Amniotic stem cell (primary cell): ENCODE measurements at places on chromosomes 4 and X.

GRCh38 chr4:168942985-168943384 lies 67.1 kb downstream of the CBR4 start:
- no peak for DNase-seq

- no peak for DNase-seq
Measured at GRCh38 chr4:71526637-71527406, 188.0 kb downstream of the SLC4A4 start.

- no peak for DNase-seq
Measured at GRCh38 chr4:33975995-33976394, 2268.3 kb downstream of the ARAP2 start.

- DNase-seq, result no peak
Measured at GRCh38 chr4:149794352-149794751, 21.3 kb downstream of the IQCM start.

GRCh38 chrX:56068274-56068758 lies 163.8 kb upstream of the KLF8 start:
- DNase-seq, result no peak

DNA sequence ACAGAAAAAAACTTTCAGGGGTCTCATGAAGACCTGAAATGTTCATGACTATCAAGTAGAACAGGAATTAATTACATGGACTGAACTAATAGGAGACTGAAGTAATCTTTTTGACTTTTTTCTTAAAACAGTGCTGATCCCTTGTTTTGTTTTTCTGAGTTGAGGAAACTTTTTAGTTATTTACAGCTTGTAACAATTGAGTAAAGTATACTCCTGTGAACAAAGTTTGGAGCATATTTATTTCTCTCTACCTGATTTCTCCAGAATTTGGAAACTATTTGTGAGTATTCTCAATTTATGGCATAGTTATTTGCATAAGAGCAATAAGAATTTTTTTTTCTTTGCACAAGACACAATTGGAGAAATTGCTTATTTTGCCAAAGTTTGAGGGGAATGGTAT lies 64.8 kb downstream of the PCDH18 start:
- DNase-seq, result no peak

- no peak for DNase-seq
Measured at GRCh38 chr4:78244705-78245485, 187.8 kb downstream of the FRAS1 start.

DNA sequence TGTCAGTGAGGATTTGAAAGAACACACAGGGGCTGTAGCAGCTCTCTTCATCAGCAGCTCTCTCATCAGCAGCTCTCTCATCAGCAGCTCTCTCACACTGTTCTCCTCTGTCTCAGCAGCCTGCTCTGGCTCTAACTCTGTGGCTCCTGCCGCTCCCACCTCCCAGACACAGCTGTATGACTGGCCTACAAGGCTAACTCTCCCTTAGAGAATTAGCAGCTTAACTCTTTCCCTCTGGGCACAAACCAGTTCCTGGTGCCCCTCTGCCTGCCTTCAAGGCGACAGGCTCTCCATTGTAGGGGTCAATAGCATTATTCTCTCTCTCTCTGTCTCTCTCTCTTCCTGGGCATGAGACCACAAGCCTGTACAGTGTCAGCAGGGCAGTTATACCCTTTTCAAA lies 385.6 kb upstream of the PCDH10 start:
- no peak for DNase-seq

DNA sequence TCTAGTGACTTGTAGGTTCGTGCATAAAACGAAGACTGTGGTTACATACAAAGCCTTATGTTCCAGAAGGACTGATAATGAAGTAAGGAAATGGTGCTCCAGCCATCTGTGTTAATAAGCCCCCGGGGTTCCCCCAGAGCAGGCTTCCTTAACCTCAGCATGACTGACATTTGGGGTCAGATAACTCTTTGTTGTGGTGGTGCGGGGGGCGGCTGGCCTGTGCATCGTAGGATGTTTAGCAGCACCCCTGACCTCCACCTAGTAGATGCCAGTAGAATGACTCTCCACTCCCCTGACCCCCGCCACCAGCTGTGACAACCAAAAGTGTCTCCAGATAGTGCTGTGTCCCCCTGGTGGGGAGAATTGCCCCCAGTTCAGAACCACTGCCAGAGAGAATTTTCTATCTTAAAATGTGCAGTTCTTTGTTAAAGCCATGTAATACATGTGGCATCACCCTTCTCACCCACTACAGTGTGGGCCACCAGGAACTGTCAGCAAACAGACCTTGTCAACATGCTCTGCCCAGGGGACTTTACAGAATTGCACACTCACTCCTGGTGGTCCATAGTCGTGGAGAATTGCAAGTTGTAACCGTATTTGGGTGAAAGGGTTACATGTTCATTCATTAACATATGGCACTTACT lies 7.5 kb downstream of the SH3KBP1 start:
- DNase-seq, result no peak

GRCh38 chrX:56751071-56751470 lies 22.0 kb downstream of the NBDY start:
- no peak for DNase-seq

DNA sequence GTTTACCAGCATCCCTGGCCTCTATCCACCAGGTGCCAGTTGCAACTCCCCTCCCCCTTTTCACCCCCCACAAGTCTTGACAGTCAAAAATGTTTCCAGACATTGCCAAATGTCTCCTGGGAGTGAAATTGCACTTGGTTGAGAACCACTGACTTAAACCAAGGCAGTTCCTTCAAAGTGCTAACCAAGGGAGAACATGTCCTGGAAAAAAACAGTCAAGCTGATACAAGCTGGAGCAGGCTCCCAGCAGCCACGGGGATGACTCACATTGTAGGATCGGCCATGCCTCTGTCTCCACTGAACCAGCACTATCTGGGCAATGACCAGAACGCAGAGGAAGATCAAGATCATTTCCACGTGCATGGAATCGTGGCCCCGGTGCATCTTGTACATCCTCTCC lies 11.4 kb downstream of the RNF175 start:
- peak; percentile 72 for DNase-seq

DNA sequence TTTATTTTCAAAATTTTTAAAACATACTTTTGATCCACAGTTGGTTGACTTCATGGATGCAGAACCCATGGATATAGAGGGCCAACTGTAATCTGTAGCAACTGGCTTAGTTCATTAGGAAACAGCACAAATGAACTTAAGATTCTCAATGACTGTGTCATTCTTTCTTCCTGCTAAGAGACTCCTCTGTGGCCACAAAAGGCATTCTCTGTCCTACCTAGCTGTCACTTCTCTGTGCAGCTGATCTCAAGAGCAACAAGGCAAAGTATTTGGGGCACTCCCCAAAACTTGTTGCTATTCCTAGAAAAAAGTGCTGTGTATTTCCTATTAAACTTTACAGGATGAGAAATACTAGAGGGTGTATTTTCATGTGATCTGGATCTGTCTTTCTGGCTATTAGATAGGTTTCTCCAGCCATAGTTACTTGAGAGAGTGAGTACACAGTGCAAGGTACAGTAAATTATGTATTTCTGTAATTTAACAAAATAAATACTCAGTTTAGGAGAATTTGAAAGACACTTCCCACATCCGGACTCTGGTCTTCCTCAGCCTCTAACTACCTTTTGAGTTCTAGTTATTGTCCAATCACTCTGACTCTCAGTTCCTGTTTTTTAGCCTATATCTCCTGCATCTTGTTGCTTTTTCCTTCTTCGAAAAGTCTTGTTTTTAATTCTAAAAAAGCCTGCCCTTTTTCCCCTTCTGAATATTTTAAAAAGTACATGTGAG lies 21.8 kb downstream of the TLR2 start:
- no peak for DNase-seq

GRCh38 chrX:40174001-40174853 lies 76.5 kb upstream of the BCOR start:
- no peak for DNase-seq

DNA sequence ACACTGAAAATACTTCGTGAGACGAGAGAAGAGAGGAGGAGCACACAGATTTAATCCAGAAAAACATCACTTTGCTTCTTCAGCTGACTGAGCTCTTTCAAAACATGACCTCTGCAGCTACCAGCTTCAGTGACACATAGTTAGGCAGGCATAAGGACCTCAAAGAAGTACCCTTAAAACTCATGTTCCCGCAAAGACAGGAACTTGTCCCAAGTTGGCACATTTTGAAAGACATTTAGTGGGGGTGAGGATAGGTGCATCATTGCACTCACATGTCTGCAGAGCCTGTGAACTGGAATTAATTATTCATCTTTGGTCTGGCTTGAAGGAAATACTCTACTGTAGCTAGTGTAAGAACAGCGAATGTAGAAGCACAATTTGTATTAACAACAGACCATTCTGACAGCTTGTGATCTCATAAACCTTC lies 221.8 kb downstream of the MGST2 start:
- DNase-seq, result no peak

DNA sequence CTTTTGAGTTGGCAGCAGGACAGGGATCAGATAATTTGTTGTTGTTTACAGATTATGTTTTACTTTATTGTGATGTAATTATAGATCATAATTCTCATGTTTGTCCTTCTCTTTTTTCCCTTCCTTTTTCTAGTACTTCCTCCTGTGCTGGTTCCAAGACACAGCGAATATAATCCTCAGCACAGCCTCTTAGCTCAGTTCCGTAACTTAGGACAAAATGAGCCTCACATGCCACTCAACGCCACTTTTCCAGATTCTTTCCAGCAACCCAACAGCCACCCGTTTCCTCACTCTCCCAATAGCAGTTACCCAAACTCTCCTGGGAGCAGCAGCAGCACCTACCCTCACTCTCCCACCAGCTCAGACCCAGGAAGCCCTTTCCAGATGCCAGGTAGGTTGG lies 58.0 kb downstream of the SMAD1 start:
- no peak for DNase-seq

GRCh38 chrX:25968920-25969319 lies 169.2 kb upstream of the MAGEB18 start:
- DNase-seq, result no peak

GRCh38 chr4:82352825-82353366 lies 20.9 kb downstream of the HNRNPD start:
- no peak for DNase-seq

DNA sequence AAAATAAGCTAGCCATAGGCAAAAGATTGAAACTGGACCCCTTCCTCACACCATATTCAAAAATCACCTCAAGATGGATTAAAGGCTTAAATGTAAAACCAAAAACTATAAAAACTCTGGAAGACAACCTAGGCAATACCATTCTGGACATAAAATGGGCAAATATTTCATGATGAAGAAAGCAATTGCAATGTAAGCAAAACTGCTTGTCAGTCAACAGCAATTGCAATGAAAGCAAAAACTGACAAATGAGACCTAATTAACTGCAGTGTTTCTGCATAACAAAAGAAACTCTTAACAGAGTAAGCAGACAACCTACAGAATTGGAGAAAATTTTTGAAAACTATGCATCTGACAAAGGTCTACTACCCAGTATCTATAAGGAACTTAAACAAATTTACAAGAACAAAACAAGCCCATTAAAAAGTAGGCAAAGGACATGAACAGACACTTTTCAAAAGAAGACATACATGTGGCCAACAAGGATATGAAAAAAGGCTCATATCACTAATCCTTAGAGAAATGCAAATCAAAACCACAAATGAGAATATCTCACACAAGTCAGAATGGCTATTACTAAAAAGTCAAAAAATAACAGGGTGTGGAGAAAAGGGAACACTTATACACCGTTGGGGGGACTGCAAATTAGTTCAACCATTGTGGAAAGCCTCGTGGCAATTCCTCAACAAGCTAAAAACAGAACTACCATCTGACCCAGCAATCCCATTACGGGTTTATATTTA lies 46.7 kb downstream of the CFAP299 start:
- DNase-seq, result no peak

GRCh38 chr4:82640540-82640939 lies 78.8 kb upstream of the TMEM150C start:
- DNase-seq, result no peak

GRCh38 chr4:35511851-35512250 lies 732.5 kb downstream of the ARAP2 start:
- no peak for DNase-seq

DNA sequence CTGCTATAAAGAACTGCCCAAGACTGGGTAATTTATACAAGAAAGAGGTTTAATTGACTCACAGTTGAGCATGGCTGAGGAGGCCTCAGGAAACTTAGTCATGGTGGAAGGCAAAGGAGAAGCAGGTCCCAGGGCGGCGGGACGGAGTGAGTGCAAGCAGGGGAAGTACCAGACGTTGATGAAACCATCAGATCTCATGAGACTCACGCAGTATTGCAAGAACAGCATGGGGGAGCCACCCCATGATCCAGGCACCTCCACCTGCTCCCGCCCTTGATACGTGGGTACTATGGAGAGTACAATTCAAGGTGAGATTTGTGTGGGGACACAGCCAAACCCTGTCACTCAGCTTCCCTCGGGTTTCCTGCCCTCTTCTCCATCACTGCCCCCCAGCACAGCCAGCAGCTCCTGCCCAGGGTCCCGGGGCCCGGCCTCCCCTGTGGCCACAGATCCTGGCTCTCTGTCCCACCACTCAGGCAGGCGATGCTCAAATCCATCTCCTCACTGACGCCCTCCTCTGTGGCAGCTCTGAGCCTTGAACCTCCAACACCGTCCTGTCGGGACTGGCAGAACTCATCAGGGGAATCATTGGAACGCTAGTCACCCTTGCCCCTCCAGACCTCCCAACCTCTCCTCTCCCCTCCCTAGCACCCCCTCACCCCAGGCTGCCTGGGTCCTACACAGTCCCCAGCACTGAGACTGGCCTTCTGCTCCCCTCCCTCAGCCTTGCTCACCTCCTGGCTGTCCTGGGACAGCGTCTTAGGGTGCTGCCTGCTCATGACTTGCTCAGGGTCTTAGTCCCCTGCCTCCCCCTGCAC lies 37.6 kb downstream of the FGFRL1 start:
- DNase-seq, result no peak

DNA sequence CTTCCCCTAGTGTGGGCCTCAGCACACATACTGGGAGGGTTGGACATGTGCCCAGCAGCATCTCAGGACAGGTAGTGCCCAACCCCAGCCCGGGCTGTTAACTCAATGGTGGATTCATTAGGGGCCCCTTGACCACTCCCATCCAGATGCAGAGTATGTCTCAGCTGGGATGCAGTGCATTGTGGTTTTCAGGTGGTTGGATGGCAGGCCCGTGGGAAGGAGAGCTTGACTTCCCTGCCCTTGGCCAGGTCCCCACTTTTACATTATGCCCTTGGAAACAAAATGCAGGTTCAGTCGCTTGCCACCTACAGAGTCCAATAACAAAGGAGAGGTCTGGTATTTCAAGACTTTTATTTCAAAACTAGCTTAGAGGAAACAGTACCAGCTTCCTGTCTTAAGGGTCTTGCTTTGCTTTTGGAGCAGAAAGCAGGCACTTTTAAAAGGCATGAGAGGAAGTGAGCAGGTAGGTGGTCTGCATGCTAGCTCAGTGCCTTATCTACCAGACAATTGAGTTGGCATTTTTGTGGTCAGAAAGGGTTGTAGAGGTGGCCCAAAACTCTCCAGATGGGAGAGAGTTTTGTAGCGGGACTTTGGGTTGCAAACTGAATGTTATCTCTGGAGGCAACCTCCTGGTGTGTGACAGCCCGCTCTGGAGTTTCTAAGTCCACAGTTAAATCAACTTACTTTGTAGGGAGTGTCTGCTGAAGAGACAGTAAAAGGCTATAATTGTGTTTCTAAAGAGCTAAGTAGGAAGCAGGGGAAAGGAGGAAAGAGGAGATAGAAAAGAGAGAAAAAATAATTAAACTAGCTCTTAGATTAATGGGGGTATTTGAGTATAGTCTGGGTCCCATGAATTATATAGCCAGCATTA lies 171.0 kb downstream of the GALNTL6 start:
- no peak for DNase-seq

- no peak for DNase-seq
Measured at GRCh38 chrX:20205927-20206708, 60.6 kb downstream of the RPS6KA3 start.

- no peak for DNase-seq
Measured at GRCh38 chr4:10682397-10682796, 2.2 kb downstream of the CLNK start.
